Activated T-helper 2 cell treated with anti-CD3 and anti-CD28 coated beads, Interferon-gamma antibody, Interleukin-2, Interleukin-4, amounts not matched to agents 10 μg/mL and 5 μg/mL and 100 μg/mL, durations not matched to agents 14 hours and 24 hours and 36 hours (primary cell): ENCODE measurements at places on chromosomes 6 and 20. TPM values are rescaled to one million over a fixed set of nuclear protein-coding genes. Genes with fewer than 3 reads are reported as not detected.

Gene DLK2
- 2.1 and 2.5 TPM in 2 replicates for total RNA-seq

Gene CALHM4
- total RNA-seq = not detected in 2 replicates

Gene RGS19
- 42.0 and 43.3 TPM in 2 replicates for total RNA-seq

Gene NKX2-2
- total RNA-seq = not detected in 2 replicates

Gene TMEM217
- total RNA-seq = 4.5 and 4.8 TPM in 2 replicates

Gene CTSZ
- total RNA-seq = 62.0 and 66.1 TPM in 2 replicates

Gene DAAM2
- not detected in 2 replicates for total RNA-seq

Gene TRIM39
- 11.2 and 13.0 TPM in 2 replicates for total RNA-seq

Gene MUCL3
- total RNA-seq = not detected in 2 replicates

Gene WFDC10B
- total RNA-seq = not detected in 2 replicates

Gene CTAGE9
- total RNA-seq = not detected in 2 replicates

Gene CYB5R4
- 28.9 and 29.9 TPM in 2 replicates for total RNA-seq

Gene FAM83C
- not detected in 2 replicates for total RNA-seq

Gene C6orf163
- total RNA-seq = 1.1 TPM in 2 replicates

Gene MCM3
- total RNA-seq = 213 TPM in 2 replicates

Gene SSTR4
- total RNA-seq = not detected in 2 replicates
